ENCODE measurements at places on chromosomes 4 and X.

GRCh38 chr4:6767748-6768538, 14.6 kb upstream of the KIAA0232 start:
- DNase-seq = no peak

GRCh38 chr4:93878566-93878965, 50.0 kb downstream of the ATOH1 start:
- no peak for DNase-seq

DNA sequence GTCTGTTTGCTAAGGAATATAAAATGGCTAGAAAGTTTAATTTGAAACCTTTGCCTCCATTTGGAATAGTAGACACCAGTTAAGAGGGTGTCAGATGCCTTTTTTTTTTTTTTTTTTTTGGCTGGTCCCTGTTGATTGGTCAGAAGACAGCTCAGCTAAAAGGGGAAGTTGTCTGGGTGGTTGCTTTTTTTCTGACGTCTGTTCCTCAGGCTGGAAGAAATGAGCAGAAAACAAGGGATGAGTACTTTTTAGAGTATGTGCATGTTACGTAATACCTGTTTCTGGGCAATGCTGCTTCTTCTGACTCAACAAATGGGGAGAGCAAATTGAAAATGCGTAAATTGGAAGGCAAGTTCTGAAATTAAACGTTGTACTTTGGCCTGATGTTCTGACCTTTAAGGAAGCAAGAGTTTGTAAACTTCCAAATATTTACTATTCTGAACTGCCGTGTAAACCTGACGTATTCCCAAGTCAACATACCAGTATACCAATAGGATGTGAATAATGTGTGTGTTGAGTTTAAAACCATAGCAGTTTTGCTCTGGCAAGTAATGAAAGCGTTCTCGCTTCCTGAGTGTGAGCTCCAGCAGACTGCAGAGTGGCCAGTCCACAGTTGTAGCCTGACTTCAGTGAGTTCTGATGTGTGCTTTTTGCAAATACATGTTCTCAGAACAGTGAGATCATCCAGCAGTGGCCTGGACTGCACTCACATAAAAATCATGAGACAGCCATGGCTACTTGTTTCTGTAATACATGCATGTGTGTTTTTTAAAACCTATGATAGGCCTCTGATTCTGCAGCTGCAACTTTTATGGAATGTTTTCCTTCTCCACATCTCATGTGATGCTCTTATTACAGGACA, 1.7 kb downstream of the SAT1 start:
- no peak for DNase-seq

- no peak for DNase-seq
Measured at GRCh38 chr4:122968227-122968812, 45.9 kb upstream of the NUDT6 start.

DNA sequence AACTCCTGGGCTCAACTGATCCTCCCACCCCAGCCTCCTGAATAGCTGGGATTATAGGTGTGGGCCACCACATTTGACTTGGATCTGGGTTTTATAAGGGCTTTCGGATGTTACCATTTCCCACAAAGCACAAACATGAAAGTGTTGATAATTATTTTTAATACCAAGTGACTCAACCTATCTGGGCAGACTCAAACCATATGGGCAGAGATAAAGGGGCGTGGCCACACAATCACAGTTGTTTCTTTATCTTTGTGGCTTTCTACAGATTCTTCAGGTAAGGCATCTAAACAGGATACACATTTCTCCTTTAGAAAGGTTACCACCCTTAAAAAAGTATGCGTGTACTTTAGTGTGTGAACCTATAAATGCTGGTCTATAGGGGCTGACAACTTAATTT, 122.5 kb downstream of the ZNF827 start:
- no peak for DNase-seq

- DNase-seq = no peak
Measured at GRCh38 chrX:13266641-13267345, 53.1 kb downstream of the ATXN3L start.

- no peak for DNase-seq
Measured at GRCh38 chr4:151743128-151743854, 17.5 kb downstream of the GATB start.

- DNase-seq = no peak
Measured at GRCh38 chr4:185149392-185149791, 6.3 kb downstream of the SLC25A4 start.

DNA sequence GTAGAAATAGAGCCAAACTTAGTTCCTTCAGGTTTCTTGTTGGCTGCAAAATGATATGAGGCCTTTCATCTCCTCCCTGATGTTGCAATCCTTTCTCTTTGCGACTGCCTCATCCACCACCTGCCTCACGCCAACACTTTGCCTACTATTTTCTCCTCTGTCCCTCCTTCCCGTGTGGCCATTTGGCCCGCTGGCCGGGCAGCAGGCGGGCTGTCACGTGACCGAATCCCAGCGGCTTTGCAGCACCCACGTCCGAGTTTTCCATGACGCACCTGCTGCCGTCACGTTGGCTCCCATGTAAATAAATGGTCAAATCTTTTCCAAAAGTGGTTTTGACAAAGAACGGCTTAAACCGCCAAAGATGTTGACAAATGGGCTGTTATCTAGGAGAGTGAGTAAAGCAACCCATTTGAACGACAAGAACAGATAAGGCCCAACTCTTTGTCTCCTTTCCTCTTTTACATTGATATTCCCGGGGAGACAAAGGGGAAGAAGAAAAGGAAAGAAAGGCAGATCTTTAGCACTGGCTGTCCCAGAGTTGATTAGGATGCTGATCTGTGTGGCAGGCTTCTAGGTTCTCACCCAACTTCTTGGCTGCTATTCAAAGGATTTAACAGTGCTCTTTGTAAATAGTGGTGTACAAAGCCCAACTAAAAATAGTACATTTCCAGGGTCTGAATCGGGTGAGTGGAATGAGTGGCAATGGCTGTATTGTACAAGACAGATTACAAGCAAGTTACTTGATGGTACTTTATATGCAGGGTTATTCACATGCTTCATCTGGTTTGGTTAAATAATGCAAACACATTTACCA, 174.2 kb upstream of the JADE1 start:
- no peak for DNase-seq

DNA sequence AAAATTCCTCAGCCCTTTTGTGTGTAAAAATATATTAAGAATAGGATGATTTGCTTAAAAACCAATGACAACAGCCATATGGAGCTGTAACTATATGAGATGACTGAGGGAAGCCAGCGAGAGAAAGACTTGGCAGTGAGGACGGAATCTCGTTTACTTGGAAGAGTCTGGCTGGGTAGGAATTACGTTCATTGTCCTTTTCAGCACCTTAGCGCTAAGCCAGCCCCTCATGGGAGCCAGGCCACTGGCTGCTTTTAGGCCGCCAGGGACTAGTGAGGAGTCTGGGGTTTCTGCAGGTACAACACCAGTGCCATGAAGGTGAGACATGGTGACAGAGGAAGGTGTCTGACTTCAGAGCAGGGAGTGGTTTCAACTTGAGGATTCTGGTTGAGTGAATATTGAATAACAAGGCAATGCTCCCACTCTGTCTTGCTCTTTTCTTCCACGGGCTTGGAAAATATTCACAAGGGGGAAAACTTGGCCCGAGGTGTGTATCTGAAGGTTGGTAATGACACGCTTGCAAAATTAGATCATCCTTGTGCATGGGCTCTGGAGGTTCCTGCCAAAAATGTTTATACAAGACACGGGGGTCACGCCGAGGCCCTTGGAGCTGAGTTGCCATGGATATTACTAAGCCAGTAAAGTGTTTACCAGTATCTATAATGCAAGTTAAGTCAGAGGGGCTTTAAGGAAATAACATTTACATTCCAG, 17.4 kb downstream of the KLF3 start:
- DNase-seq = no peak

DNA sequence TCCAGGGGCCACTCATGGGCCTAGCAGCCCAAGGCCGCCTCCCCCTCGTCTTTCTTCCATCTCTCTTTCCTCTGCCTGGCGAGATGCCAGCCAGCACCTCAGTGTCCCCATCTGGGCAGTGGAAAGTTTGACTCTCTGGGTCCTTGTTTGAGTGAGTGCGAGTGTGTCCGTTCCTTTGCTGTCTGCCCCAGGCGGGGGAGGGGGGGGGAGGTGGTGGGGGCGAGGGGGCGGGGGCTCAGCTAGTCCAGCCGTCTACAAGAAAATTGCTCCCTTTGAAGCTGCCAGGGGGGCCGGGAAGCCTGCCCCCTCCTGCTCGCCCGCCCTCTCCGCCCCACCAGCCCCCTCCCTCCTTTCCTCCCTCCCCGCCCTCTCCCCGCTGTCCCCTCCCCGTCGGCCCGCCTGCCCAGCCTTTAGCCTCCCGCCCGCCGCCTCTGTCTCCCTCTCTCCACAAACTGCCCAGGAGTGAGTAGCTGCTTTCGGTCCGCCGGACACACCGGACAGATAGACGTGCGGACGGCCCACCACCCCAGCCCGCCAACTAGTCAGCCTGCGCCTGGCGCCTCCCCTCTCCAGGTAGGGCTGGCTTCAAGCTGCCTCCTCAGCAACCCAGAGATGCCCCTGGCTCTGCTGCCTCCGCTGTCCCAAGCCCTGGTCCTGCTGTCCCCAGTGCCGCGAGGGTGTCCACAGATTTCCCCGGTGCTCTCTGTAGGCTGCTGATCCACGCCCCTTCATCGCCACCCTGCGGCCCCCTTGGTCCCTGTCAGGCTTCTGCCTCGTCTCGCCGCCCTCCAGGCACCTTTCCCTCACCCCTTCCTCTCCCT, at the start of gene BGN:
Gene BGN (plus strand): TSS at position 440 of the 821 bp plus-strand sequence. CDS start 9,652 bp downstream, outside the sequence.
- DNase-seq = no peak

DNA sequence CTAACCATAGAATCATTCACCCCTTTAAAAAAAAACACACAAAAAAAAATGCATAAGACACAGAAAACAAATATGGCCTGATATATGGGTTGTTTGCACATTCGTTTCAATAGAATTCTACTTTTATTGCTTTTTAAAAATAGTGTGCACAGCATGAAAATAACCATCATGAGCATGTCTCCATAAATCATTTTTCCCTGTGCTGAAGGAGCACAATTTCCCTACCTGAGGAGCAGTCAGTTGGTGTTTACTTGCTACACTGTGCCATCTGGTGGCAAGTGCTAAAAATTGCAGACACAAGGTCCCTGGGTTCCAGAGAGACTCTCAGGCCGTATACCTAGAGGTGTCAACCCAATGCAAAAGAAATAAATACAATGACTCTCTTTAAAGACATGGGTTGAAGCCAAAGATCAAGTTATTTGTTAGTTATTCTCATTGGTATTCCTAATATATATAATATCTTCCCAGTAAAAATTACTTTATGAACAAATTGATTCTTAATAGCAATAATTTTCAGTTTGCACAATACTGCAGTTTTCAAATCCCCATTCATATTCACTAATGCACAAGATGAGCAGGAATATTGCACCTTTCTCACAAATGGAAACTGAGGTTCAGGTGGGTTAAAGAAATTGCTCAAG, 551.4 kb downstream of the IQCM start:
- no peak for DNase-seq

Data from stimulated activated CD8-positive, alpha-beta memory T cell treated with anti-CD3 and anti-CD28 coated beads, Interleukin-15, amount 100 ng/mL, for 24 hours (primary cell).